CD4-positive, alpha-beta T cell treated with Interleukin-17A for 4 hours (primary cell): ENCODE measurements at places on chromosomes 2 and 18.
A peak's percentile ranks its signal among the peaks of the same experiment; 100 is the strongest.

GRCh38 chr2:8408560-8409460 is 273.0 kb upstream of the ID2 start:
- DNase-seq, result peak; percentile 38

DNA sequence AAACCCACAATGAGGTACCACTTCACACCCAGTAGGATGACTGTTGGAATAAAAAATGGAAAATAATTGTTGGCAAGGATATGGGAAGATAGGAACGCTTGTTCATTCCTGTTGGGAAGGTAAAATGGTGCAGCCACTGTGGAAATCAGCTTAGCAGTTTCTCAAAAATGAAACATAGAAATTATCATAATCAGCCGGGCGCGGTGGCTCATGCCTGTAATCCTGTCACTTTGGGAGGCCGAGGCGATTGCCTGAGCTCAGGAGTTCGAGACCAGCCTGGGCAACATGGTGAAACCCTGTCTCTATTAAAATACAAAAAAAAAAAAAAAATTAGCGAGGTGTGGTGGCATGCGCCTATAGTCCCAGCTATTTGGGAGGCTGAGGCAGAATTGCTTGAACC is 23.4 kb downstream of the AMER3 start:
- no peak for DNase-seq

DNA sequence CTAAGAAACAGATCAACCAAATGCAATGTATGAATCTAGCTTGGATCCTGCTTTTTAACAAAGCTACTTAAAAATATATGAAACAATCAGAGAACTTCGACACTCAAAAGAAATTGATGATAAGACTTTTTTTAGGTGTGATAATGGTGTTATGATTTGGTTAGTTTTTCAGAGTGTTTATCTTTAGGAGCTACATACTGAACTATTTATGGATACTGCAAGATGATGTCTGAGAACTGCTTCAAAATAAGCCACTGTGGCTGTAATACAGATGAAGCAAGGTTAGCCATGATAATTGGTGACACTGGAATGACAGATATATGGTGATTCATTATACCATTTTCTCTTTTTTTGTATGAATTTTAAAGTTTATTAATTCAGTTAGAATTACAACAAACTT is 14.2 kb downstream of the SLC25A12 start:
- DNase-seq, result no peak

DNA sequence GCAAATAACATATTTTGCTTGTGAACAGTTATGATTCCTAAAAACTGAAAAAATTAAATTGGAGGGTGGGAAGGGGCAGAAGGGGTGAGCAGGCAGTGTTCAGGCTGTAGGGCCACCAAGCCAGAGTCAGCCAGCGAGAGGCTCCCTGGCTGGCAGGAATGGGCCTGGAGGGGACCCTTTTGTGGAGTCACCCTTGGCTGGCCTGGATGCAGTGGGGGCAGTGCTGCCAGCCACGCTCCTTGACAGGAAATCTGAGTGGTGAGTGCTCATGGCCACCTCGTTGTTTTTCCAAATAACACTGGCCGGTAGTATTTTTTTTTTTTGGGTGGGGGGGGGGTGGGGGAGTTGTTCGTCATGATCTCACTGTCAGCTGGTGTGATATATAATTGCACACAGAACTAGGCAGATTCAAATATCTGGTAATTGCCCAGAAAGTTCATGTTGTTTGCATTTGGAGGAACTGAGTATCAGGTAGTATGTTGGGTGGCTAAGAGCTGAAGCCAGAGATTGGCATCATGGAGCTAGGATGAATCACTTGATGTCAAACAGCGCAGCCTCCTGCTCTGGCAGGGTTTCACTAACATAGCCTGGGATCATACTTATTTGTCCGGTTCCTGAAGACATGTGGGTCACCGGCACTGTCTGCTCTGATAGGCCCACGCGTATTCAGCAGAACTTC is 160.0 kb downstream of the PTGR3 start:
- DNase-seq, result no peak

- DNase-seq, result no peak
Measured at GRCh38 chr2:198968545-198968944, 489.2 kb downstream of the SATB2 start.

- no peak for DNase-seq
Measured at GRCh38 chr2:136124805-136125204, 6.9 kb upstream of the CXCR4 start.

DNA sequence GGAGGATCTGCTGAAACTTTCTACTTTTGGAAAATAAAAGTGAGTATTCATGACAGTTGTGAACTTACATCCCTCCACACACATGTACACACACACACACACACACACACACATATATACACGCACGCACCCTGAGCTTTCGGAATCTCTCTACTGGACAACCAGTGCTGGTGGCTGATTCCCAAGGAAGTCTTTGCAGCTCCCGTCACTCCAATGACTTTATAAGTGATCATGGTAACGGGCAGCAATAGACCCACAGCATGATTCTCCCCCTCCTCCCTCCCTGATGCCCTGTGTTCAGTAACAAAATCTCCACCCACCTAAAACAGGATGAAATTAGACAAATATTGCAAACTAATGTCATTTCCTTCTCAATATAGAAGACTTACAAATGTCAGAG is 364.9 kb downstream of the IRS1 start:
- no peak for DNase-seq

GRCh38 chr2:206189691-206190090 is 30.0 kb downstream of the EEF1B2 start:
- no peak for DNase-seq

DNA sequence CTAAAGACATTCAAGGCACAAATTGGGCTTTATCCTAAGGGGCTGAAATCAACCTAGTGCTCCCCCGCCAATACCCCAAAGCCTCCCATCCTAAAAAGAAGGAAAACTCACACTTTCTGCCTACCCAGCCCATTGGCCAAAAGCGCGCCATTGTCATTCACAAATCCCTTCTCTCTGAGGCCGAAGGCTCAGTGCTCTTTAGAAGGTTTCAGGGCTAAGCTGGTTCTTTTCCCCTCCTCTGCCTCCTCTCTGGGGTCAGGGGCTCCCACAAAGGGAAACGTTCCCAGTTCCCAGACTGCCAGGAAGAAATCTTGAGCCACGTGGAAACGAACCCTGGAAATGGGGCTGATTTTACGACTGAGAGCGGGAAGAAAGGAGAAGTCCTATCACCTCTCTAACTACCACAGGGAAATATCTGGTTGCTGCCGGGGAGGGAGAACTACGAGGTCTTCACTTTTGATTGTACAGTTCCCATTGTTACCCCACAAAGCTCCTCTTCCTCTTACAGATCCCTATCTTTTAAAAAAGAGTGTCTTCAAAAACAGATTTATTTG is 1.7 kb upstream of the SKOR2 start:
- no peak for DNase-seq
